H1 (cell line): ENCODE measurements at places on chromosomes 3 and 15. TPM values are rescaled to one million over a fixed set of nuclear protein-coding genes. Genes with fewer than 3 reads are reported as not detected.

DNA sequence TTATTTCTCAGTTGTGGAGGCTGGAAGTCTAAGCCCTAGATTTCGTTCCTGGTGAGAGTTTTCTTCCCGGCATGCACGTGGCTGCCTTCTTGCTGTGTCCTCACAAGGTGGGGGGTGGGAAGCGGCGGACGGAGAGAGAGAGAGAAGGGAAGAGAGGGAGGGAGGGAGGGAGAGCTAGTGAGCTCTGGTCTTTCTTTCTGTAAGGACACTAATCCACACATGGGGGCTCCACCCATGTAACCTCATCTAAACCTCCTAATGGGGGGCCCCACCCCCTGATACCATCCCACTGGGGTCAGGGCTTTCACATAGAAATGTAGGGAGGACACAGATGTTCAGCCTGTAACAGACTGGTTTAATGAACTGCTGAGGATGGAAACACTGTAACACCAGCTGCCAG lies 7.3 kb downstream of the FBLN2 start:
- no peak for DNase-seq

GRCh38 chr15:50098545-50098944 lies 20.5 kb downstream of the ATP8B4 start:
- DNase-seq = no peak

GRCh38 chr15:80957556-80957955 lies 32.1 kb downstream of the MESD start:
- no peak for DNase-seq

Gene USP13
- total RNA-seq = 25.9 and 28.0 TPM in 2 replicates

GRCh38 chr3:76203578-76203977 lies 418.2 kb upstream of the ZNF717 start:
- no peak for DNase-seq

GRCh38 chr15:40323953-40324937 lies 753 bp downstream of the INAFM2 start:
- DNase-seq = no peak

- no peak for DNase-seq
Observed at GRCh38 chr3:158105119-158105709, 1.0 kb downstream of the SHOX2 start.

Gene BFSP2
- total RNA-seq = not detected in 2 replicates

Gene PCOLCE2
- 11.6 and 12.6 TPM in 2 replicates for total RNA-seq

DNA sequence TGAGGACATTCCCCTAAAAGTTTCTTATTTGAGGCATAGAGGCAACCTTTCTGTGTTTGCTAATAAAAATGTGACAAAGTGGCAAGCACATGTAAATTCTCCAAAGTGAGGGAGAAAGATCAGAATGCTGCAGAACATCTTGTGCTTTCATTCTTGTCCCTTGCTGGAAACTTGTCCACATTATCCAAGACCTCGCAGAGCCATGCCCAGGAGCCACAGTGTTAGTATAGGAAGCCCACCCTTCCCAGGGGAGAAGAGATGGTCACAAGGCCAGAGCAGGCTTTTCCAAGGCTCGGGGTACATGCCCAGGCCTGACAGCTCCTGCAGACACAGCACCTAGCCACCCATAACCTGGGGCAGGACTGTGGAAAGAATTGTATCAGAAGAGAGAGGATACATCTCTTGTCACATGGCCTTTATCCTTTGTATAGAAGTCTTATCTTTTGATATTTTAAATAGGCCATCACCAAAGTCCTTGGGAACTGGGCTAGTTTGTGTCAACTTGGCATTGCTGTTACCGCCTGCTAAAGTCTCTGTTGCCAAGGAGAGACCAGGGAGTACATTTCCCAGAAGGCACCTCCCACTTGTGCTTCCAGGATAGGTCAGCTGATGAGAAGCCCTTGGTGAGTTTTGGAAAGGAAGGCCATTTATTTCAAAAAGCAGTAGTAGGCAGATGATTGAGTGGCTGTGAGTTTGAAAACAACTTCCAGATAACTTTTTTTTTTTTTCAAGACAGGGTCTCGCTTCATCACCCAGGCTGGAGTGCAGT lies 10.5 kb downstream of the DLEC1 start:
- DNase-seq = no peak

Gene LRRC3B
- 2.3 and 3.1 TPM in 2 replicates for total RNA-seq

Gene LRRC49
- 9.3 and 10.4 TPM in 2 replicates for total RNA-seq

DNA sequence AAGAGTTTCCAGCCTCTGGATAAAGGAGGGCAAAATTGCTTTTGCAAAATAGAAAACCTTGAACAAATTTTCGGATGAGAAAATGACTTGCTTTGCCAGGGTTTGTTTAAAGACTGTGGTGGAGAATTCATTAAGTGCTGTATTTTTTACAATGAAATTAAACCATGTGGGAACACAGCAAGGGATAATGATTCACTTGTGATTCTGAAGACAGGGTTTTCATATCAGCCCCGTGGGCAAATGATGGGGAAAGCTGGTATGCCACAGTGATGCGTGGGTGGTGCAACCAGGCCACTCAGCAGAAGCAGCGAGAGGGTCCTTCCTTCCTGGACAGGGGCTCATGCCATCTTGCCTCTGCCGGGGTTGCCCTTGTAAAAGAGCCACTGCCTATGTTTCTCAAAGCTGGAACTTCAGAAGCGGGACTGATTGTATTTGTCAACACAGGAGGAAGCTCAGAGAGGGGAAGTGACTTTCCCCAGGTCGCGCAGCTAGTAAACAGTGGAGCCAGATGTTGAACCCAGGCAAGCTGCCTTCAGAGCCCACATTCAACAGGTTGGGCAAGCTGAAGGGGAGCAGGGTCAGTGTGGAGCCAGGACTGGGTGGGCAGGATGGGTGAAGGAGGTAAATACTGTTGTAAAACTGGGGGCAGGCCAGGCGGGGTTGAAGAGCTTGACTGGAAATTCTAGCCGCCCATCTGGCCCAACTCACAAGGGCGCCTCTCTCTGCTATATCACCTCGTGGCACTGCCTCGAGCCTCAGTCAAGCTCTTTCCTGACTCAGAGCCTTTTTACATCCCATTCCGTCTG lies 79.1 kb downstream of the TOP2B start:
- DNase-seq = no peak

GRCh38 chr3:115627180-115628074 lies 4.1 kb downstream of the GAP43 start:
- no peak for DNase-seq

Gene DPPA2
- 11.2 and 12.6 TPM in 2 replicates for total RNA-seq
